ENCODE measurements at places on chromosomes 3 and 15.

DNA sequence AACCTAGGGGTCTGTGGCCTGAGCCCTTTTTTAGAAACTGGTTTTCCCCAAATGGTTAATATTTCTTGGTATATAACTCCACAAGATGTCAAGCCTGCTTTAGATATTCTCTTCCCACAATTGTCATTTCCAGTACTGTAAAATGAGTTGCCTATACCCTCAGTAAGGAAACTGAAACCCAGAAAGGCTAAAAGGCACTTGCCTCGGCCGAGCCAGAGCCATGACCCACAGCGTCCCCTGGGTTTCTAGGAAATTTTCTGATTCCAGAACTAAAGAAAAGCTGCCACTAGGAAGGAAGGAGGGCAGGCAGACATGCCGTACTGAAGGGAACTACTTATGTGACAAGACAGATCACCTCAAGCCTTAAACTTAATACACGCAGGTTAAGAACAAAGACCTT lies 59.1 kb downstream of the ATP8B4 start:
- DNase-seq, result no peak

DNA sequence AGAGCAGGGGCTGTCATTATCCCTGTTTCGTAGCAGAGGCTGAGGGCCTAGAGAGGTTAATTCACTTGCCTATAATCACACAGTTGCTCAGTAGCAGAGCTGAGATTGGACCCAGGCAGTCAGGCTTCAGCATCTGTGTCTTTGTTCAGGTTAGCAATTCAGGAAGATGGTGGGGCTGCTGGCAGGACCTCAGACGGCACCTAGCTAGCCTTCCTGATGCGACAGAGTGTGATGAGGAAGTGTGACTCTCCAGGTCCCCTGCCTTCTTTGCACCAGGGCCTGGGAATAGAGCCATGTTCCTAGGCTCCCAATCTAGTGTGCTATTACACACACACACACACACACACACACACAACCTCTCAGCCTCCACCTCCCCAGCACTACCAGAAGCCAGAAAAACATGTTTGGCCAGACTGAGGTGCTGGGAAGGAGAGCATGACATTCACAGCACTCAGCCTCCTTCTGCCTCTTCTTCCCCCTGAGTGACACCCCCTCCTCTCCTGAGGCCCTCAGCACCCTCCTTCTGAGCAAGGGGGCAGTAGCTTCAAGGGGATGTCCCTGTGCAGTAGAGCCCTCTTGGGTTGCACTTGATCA lies 88.9 kb downstream of the TLE3 start:
- no peak for DNase-seq

- no peak for DNase-seq
Measured at GRCh38 chr3:97148931-97149330, 334.5 kb downstream of the EPHA6 start.

GRCh38 chr15:100340721-100341238 lies 995 bp downstream of the ADAMTS17 start:
- DNase-seq, result no peak

DNA sequence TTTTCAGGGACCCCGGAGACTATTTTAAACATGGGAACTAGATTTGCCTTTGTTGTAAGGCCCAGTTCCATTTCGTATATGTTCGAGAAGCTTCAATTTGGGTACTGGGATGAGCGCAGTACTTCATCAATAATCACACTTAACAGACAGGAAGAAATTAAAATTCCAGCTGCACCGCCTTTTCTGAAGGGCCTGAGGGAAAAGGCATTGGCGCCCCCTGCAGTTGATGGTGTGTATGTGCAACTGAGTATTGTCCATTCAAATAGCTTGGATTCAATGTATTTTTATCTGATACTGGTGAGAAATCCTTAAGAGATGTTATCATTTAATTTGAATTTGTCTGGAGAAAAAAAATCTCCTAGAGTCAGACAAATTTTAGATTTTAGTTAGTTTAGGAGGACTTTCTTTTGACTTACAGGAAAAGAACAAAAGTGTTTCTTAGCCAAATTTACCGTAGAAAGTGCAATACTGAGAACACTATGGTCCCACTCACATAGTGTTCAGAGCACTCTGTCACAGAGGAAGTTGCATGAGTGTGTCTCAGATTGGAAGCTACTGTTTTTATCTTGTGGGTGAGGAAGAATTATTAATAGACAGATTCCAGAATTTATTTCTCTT lies 5.4 kb upstream of the ALDH1A2 start:
- peak; percentile 73 for DNase-seq

DNA sequence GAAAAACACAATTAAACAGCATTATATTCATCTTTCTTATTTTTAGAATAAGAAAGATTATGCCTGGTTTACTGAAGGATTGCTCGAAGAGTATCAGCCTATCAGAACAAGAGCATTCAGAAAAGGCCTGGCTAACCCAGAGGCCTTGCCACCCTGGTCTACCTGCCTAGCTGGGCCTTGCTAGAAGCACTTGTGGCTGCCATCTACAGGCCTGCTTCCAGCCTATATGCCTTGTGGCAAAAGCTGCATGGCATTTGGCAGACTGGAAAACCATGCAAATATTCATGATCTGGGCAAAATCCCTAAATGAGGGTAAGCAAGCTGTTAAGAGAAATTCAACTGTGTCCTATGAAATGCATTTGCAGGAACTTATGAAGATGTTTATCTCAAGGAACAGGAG lies 9.3 kb upstream of the ATP13A4 start:
- no peak for DNase-seq

GRCh38 chr3:4373669-4374068 lies 70.5 kb downstream of the SETMAR start:
- DNase-seq, result no peak

DNA sequence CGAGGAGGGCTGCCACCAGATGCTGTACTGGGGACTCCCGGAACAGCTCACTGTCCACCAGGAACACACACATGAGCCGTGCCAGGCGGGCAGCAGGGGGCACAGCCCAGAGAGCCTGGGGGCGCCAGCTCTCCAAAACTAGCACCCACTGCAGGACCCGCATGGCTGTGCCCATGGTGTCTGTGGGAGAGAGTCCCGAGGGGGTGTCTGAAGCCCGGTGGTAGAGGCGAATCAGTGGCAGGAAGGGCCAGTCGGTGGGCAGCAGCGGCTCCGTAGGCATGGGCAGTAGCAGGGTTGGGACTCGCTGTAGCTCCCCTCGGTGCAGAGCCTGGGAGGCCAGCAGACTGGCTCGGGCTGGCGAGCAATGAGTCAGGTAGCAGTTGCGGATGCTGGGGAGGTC lies 7.0 kb upstream of the LTK start:
- no peak for DNase-seq

GRCh38 chr3:127796045-127796830 lies 26.1 kb downstream of the MGLL start:
- no peak for DNase-seq

DNA sequence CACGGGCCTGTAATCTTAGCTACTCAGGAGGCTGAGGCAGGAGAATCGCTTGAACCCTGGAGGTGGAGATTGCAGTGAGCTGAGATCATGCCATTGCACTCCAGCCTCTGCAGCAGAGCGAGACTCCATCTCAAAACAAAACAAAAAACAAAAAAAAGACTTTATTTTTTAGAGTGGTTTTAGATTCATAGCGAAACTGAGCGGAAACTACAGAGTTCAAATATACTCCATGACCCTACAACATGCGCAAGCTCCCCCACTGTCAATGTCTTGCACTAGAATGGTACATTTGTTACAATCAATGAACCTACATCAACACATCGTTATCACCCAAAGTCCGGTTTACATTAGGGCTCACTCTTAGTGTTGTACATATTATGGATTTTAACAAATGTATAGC lies 2.2 kb upstream of the CRTAP start:
- no peak for DNase-seq

Data from left lung (tissue), 14 donors.